ENCODE measurements at places on chromosomes 4 and X.
A peak's percentile ranks its signal among the peaks of the same experiment; 100 is the strongest.

DNA sequence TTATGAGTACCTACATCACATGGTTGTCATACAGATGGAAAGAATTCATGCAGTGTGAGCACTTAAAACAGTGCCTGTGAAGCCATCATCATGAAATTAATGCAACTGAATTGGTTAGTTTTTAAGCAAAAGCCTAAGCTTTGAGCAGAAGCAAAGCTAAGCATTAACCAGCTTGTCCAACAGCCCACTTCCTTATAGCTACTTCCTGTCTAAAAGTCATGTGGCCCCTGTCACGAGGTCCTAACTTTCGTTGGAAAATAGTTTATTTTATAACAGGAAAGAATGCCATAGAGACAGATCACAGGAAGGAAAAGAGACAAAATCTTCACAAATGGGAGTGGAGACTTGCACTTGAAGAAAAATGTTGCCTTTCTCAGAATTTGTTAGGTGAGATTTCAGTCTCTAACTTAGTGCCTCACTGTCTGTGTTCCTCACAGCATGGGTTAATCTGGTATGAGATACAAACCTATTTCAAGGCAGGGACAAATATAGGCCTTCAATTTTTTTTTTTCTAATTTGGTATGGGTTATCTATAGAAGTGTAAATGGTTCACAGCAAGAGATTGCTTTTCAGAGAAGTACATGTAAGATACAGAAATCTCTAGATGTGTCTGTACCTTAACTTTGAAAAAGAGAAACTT is 27.7 kb upstream of the VCX start:
- no peak for DNase-seq

GRCh38 chrX:143757887-143758286 is 37.3 kb upstream of the SPANXN2 start:
- no peak for DNase-seq

- DNase-seq: no peak
Observed at GRCh38 chr4:165428957-165429356, 50.1 kb downstream of the CPE start.

DNA sequence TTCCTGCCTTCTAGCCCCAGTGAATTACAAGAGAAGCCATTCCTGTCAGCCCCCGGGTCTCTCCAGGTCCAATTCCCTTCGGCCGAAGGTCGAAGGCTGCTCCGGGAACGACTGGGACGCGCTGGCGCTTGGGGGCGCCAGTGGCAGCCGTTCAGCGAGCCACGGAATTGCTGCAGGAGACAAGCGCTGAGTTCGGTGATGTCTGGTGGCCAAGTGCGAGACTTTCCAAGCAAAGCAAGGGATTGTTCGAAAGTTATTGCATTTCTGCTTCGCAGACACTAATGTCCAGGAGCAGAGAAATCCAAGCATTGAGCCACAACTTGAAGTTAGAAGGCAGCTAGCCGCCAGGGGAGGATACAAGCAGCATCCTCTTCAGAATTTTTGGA is 1.1 kb upstream of the DKK2 start:
- no peak for DNase-seq

DNA sequence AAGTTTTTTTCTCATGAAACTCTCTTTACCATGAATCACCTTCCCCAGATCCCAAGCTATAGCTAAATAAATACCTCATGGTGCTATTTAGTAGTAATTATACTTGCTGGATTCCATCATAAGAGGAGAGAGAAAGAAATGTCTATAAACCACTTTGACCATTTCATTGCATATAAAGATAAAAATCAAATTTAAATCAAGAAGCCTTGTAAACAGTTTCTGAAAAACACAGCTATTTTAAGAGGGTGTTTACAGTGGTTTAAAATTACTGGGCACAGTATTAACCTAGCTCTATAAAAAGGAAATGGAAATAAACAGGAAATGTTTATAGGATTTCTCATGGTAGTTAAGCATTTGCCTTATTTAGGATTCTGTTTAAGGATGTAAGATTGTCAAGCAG is 637.9 kb downstream of the ADGRL3 start:
- DNase-seq: no peak

DNA sequence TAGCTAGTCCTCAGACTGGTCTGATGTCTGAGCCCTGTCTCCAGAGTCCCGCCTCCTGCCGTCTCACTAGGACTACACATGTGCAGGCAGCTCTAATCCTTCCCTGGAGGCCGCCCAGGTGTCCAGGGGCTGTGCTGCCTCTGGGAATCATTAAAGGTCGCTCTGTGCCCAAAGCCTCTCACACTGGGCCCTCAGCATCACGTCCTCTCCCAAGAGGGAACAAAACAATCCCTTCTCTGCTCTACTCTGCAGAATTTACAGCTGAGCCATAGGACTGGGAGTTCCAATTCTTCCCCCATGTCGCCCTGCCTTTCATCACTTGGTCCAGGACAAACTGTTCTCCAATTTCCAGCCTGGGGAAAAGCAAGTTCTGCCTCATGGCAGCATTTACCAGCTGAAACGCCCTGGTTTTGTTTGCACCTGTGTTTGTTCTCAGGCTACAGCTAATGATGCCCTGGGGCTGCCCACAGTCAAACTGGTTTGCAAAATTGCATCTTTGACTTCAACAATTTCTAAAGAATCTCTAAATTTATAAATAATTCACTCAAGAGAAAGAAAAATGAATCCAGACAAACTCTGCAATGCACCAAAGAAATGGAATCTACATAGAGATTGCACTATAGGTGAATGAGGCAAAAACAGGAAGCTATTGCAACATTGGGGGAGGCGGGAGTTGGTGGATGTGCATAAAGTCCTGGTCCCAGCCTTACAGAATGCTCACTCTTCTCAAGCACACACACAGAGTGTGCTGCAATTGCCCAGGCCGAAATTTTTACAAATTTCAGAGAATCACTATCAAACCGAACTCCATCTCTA is 7.2 kb upstream of the MRFAP1 start:
- no peak for DNase-seq

DNA sequence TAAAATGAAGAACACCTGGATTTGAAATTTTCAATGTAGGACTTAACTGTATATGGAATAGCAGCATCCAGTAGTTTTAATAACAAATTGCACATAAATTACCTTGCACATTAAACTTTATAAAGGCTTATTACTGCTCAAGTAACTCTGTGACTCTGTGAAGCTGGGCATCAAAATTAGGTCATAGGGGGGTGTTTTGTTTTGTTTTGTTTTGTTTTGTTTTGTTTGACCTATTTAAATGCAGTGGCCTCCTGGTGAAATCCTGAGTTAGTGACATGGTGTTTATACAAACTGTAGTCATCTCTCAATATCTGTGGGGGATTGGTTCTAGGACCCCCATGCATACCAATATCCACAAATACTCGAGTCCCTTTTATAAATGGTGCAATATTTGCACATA is 51.9 kb upstream of the ADAD1 start:
- no peak for DNase-seq

GRCh38 chrX:54248309-54248708 is 65.3 kb upstream of the FAM120C start:
- DNase-seq: no peak

GRCh38 chrX:3271834-3272186 is 74.6 kb downstream of the MXRA5 start:
- DNase-seq: no peak

- no peak for DNase-seq
Observed at GRCh38 chrX:16451334-16451733, 198.6 kb upstream of the S100G start.

- DNase-seq: no peak
Observed at GRCh38 chr4:8188743-8189550, 10.1 kb upstream of the SH3TC1 start.

- no peak for DNase-seq
Observed at GRCh38 chr4:113849771-113850170, 88.2 kb upstream of the CAMK2D start.

DNA sequence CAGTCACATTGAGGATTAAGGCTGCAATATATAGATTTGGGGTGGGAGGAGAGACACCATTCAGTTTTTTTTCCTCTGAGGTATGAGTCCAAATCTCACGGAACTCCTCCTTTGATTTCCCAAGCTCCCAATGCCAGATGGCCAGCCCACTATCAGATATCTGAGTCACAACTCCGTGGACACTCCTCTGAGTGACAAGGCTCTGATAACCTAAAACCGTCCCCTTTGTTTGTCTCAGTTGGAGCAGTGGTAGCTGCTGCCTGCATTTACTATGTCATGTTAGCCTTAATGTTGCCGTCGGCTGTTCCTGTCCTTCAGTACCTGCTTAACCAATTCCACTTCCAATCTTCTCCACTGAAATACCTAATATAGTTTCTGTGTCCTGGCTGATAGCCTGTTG is 107.3 kb downstream of the DTHD1 start:
- DNase-seq: no peak

DNA sequence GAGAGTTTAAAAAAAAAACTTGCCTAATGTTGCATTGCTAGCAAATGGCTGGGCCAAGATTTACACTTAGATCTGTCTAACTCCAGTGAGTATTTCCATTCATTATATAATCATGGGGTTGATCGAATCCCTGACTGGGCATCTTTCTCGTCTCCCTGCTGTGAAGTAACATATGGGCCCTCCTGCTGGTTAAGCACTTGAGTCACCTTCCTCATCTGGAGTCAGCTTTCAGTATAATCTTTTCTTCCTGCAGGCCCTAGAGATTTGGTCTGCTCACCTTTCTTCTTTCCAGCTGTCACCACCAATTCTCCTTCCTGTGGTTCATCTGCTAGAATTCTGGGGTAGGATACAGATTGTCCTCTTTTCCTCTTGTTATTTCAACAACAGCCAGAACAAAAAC is 41.6 kb downstream of the TIGD2 start:
- DNase-seq: peak; percentile 13

- no peak for DNase-seq
Observed at GRCh38 chrX:133359466-133359865, 55.8 kb downstream of the GPC4 start.

DNA sequence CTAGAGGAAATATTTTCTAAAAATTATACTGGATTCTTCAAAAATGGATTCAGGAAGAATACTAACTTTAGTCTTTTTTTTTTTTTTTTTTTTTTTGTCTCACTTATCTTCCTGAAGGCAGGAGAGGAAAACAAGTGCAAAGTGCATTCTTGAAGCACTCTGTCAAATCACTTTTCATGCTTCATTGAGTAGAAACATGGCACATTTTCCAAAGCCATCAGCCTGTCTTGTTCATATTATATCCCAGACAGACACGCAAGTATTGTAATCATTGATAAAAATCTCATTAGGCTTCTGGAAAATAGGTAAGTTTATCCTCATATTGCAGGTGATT is 1.2 kb downstream of the BBS12 start:
- no peak for DNase-seq

DNA sequence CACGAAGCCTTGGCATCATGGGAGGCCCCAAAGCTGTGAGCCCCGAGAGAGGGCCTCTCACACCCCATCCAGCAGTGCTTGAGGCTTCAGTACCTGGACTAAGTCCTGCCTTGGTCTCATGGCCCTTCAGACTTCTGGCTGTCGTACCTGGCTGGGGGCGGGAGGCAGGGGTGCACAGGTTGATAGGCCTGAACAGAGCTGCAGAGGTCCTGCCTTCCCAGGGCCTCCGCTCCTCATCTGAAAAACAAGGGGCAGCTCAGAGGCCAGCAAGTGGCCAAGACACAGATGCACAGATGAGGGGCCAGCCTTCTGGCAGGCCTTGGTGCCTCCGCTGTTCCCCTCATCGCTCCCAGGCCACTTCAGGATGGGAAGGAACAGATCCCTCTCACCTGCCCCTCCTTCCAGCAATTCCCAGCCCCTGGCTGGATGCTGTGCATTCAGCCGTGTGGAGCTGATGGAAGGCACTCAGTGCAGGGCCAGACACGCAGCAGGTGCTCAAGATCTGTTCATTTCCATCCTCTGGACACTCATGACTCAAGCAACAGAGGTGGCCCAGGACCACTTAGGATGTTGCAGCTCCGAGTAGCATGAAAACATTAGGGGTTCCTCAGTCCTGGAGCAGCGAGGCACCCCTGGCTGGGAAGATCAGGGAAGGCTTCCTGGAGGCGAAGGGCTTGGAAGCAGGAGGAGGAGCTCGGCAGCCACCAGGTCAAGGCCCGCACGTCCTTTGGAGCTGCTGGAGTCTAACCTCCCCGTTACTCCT is 1.4 kb downstream of the ZNF185 start:
- no peak for DNase-seq

GRCh38 chrX:672931-673330 is 42.3 kb downstream of the SHOX start:
- no peak for DNase-seq

- DNase-seq: no peak
Observed at GRCh38 chr4:3636646-3637320, 104.6 kb upstream of the LRPAP1 start.

- DNase-seq: no peak
Observed at GRCh38 chr4:3225936-3226335, 23.0 kb upstream of the MSANTD1 start.

DNA sequence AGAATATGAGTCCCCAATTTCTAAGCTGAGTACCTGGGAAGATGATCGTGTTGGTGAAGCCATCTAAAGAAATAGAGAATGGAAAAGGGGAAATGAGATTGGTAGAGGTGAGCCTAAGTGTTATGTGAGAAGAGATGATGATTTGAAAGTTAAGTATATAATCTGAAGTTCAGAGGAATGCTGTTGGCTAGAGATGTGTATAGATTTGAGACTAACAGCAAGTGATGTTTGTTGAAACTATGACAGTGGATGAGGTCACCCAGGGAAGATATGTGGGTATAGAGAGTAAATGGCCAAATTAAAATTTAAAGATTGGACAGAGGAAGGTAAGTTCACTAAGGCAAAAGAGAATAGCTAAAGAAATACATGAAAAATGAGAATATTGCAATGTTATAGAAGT is 324.2 kb downstream of the MAPK10 start:
- no peak for DNase-seq

DNA sequence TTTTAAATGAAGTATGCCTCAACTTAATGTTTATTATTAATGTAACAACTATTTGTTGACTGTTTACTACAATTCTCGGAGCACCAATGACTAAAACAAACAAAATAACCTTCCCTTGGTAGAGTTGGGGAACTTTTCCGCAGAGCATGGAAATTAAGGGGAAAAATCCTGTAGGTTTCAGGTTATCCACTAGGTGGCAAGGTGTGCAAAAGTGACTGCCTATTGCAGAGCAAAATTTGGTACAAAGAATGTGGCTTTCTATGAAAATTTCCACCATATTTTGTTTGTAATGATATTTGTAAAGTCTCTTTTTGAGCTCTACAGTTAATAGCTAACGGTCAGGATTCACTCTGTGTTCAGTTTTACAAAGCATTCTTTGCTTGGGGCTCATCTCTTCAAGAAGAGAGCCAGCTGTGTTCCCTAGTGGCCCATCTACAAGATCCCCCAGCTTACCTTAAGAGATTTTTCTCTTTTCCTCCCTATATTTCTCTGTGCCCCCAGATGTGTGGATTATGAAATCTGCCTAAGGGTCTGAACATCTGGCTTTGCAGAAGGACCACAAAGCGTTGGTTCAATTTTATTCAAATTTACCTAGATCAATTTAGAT is 61.1 kb downstream of the FBXO8 start:
- no peak for DNase-seq

DNA sequence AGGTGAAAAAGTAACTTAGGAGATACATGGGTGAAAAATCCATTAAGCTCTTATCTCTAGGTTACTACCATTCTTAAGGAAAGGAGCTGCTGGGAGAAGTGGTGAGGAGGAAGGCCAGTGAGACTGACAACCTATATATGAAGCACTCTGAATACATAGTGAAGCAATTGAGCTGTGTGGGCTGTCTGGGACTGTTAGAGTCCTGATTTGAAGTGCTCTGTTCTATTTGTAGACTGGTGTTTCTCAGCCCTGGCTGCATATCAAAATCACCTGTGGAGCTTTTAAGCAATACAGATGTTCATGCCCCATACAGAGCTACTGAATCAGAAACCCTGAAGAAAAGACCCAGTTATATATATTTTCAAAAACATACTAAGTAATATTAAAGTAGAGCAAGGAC is 3.9 kb downstream of the SERTM2 start:
- no peak for DNase-seq

GRCh38 chrX:123779908-123780396 is 47.1 kb upstream of the THOC2 start:
- DNase-seq: no peak

All from D721Med (cell line).